ENCODE measurements at places on chromosomes 1 and 21.

DNA sequence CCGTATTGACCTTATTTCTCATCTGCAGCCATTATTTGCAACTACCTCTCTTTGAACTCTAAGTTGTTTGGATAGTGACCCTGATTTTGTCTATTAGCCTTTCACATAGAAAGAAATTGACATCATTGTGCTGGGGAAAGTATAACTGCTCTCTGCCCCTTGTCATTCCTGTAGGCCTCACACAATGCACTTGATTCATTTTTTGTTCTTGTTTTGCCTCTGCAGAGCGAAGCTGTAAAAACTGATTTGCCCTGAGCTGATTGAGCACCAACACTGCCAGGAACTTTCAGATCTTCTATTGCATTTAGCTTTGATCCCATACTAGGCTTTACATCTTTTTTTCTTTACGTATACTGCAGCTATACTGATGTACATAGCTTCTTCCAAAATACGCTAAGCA, 167.2 kb upstream of the PTBP2 start:
- no peak for DNase-seq

DNA sequence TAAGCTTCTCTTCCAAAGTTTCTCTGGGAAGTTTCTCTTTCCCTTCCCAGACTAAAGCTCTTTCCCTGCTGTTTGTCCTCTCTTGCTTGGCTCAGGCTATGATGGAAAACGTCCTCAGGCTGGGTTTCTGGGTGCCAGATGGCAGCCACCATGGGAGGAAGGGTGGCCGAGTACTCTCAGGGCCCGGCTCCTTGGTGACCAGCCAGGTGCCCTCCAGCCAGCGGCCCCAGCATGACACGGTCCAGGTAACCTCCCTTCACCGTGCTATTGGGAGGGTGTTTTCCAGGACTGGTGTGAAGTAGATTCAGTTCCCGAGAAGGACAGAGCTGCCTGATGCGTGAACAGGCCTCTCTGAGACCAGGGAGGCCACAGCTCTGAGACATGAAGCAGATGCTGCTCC, 60.3 kb downstream of the KIF26B start:
- DNase-seq, result no peak

DNA sequence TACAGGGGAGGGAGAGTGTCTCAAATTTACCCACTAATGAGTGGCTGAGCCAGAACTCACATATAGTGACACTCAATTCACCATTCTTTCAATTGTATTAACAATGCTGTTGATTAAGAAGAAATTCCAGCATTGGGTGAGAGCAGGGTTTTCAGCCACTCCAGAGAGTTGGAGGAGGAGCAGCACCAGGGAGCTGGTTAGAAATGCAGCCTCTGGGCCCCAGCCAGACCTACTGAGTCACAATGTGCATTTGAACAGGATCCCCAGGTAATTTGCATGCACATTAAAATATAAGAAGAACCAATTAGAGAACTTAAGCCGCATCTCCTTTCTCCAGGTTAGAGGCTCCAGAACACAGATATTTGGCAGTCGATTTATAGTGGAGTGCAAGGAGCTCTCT, 41.8 kb downstream of the TNR start:
- DNase-seq, result no peak

DNA sequence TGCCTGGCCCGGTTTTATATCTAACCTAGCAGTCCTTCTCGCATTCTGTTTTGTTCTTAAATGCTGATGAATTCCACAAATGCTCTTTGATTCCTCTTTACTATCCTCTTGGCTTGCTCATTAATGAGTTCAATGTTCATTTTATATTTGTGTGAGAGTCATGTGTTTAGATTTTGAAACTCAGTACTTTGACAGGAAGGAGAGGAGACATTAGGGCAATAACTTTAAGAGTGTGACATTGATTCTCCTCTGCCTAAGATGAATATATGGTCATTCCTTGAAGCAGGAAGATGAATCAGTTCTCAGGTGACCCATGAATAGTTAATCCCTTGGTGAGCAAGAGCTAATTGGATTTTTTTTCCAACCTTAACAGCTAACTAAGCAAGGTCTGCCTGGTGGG, 84.1 kb downstream of the MRPS6 start:
- DNase-seq, result peak; percentile 85

- DNase-seq, result no peak
Measured at GRCh38 chr1:206842854-206843253, 22.6 kb upstream of the IL20 start.

- DNase-seq, result no peak
Measured at GRCh38 chr21:42375966-42376337, 9.6 kb upstream of the TFF1 start.

- no peak for DNase-seq
Measured at GRCh38 chr1:102239247-102239646, 242.5 kb upstream of the OLFM3 start.

DNA sequence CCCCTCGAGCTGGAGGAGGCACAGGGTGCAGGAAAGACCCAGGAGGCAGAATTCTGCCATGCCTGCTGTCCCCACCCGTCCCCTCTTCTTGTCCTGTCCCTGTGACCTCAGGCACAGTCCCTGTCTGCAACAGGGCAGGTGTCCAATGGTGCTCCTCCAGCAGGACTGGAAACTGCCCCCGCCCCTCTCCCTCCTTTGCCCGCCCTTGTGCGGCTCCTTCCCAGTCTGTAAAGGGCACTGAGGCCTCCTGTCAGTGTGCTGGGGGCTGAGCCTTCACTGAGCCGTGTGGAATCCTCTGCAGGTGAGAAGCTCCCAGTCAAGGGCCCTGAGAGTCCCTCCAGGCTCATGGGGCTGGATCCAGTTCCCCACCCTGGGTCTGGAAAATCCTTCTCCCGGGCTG, 28.9 kb downstream of the PRDM16 start:
- no peak for DNase-seq

GRCh38 chr1:17575797-17576518, 36.5 kb downstream of the ARHGEF10L start:
- DNase-seq, result peak; percentile 74

- DNase-seq, result no peak
Measured at GRCh38 chr1:20202166-20202565, 15.8 kb upstream of the PLA2G2C start.

DNA sequence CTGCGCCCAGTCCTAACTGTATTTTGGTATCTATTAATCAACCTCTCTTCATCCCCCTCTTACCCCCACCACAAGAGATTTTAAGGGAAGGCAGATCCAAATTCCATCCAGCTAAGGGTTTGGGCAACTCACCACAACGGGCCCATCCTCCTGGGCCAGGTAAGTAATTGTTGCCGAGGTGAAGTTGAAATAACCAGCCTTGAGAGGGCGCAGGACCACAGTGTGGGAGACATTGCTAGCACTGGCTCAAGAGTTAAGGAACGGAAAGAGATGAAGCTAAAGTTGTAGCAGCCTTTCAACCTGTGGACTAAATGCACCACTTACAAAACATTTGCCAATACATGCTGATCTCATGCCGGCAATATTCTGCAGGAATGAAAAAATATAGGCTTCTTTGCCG, 5.9 kb downstream of the SSR2 start:
- no peak for DNase-seq

GRCh38 chr1:44314452-44314851, 40.6 kb downstream of the ERI3 start:
- DNase-seq, result no peak

DNA sequence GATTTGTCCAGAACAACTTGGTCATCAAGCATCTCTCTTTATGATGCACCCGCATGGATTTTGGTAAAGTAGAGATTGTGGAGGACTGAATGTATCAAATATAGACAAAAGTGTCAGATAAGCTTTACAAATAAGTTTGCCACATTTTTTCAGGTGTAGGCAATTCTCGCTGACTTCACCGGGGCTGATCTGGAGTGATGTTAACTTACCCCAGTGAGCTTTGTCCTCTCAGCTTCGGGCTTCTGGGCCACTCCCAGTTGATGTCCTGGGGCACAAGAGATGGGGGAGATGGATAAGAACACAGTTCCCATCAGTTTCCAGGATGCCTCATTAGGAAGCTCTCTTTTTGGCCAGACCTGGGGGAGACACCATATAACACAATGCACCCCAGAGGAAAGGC, 117.7 kb downstream of the ETS2 start:
- DNase-seq, result peak; percentile 77

- DNase-seq, result no peak
Measured at GRCh38 chr1:225965231-225965630, 24.2 kb upstream of the LEFTY2 start.

DNA sequence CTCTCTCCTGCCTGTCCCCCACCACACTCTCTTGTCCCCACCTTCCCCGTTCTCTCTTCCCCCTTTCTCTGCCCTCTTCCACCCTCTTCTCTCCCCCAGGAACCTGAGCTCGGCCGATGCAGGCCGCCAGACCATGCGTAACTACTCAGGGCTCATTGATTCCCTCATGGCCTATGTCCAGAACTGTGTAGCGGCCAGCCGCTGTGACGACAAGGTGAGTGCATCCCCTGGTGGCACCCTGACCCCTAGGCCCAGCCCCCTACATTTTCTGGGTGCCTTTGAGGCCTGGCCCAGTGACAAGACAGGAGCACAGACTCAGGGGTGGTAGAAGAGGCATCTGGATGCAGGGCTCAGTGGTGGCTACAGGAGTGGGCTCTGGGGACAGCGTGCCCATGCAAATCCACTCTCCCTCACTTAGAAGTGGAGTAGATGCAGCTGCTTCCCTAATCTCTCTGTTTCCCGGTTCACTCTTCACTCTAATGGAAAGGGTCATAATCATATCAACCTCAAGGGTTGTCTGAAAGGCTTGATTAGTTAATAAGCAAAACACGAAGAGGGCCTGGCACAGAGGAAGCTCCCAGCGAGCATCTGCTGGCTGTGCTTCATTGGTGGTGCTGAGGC, 37.0 kb downstream of the PKP1 start:
- no peak for DNase-seq

GRCh38 chr1:208465786-208466590, 221.8 kb upstream of the PLXNA2 start:
- no peak for DNase-seq

DNA sequence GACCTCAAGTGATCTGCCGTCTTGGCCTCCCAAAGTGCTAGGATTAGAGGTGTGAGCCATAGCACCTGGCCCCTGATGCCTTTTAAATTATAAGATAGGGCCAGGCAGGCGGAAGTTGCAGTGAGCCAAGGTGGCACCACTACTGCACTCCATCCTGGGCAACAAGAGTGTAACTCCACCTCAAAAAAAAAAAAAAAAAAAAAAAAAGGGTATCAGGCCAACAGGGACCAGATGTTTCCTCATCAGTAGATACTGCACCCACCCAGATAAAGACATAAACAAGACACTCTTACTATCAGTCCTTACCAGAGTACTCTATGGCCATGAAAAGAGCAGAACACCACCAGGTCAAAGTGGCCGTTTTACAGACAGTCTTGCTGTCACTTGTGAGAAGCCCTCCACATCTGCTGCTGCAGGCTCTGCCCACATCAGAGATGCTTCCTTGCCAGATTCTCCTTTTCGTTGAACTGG, 3.3 kb downstream of the C21orf58 start:
- no peak for DNase-seq

- no peak for DNase-seq
Measured at GRCh38 chr1:69271587-69272125, 296.1 kb upstream of the LRRC7 start.

GRCh38 chr21:44903050-44903685, 17.5 kb downstream of the ITGB2 start:
- no peak for DNase-seq

- no peak for DNase-seq
Measured at GRCh38 chr1:33147997-33148314, 33.9 kb downstream of the TRIM62 start.

DNA sequence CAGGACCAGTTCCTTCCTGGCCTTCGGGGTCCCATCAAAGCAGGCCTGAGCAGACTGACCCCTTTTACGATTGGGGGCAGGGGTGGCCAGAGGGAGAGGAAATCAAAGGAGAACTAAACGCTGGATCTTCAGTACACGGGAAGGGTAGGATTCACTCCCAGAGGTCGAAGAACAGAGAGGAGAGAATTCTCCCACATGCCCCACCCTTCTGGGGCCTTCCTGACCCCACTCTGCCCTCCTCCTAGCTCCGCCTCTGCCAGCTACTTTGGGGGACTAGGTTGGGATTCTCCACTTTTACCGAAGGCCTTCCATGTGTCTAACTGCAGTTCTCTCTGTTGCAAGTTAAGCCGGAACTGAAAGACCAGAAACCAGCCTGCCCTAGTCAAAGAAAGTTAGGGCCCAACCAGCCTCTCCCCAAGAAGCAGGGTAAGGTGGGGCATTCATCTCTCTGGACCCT, 654 bp upstream of the ARHGEF2 start:
- peak; percentile 73 for DNase-seq

GRCh38 chr1:27011058-27011764, 1.4 kb downstream of the TENT5B start:
- DNase-seq, result peak; percentile 88

DNA sequence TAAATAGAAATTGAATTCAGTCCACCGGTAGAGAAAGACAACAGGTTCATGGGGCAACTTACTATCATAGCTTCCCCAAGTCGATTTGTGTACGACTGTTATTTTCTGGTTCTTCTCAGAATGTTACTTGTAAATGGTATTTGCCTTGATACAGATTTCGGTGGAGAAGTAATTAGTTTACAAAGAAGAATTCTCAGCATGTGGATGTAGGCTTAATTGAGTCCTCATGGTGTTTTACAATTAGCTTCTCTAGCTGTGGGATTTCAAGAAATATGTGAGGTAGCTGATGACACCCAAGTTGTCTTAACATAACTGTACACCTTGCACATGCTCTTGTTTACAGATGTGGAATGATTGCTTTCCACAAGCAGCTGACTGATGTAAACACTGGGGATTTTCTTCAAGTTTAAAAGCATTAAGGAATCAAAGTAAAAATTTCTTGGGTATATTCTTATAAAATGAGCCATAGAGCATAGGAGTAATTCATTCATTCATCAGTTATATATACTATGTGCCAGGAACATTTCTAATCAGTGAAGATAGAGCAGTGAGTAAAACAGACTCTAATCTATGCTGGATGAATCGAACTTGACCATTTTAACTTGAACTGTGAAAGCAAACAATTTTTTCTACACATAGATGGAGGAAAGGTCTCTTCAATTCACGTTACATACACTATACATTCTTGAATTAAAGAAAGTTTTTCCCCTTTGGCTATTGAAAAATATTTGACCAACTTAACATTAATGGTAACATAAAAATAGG, 1.4 kb downstream of the MACO1 start:
- no peak for DNase-seq

DNA sequence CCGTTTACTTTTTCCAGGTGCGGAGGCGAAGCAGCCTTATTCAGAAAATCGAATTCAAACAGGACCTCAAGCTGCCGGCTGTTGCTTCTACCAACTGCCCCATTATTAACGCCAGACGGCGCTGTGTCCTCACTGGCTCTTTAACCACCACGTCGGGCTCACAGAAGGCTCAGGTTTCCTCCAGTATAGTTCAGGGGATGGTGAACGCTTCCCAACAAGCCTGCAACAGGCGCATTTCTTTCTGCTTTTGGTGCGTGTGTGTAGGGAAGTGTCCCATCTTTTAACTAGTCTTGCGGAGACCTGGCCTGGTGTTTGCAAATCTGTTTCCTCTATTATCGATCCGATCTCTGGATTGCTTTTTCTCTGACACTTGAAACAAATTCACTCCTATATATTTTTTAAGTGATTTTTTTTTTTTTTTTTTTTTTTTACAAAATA, 791 bp upstream of the STUM start:
- peak; percentile 83 for DNase-seq

Data from large intestine (tissue), 12 donors.